ENCODE measurements at places on chromosomes 1 and 21.
A peak's percentile ranks its signal among the peaks of the same experiment; 100 is the strongest.

- H3K27ac ChIP-seq = no peak overlapping the region
- H3K36me3 ChIP-seq = no peaks in the 10 kb centered on the region
- DNase-seq = no peak
- no peak overlapping the region for H3K4me3 ChIP-seq
- H3K27me3 ChIP-seq = no peaks in the 10 kb centered on the region
These were observed 105.3 kb downstream of the RGS2 start for GRCh38 chr1:192914092-192914491.

GRCh38 chr21:32321480-32321879, 22.8 kb downstream of the MRAP start:
- DNase-seq = no peak
- H3K27ac ChIP-seq = no peak overlapping the region
- peaks cover 19% of the 10 kb centered on the region for H3K36me3 ChIP-seq
- no peak overlapping the region for H3K4me3 ChIP-seq

GRCh38 chr1:162937716-162938395, 76.9 kb upstream of the CCDC190 start:
- no peaks in the 10 kb centered on the region for H3K27me3 ChIP-seq
- no peaks in the 10 kb centered on the region for H3K36me3 ChIP-seq
- H3K4me3 ChIP-seq = no peak overlapping the region
- no peak for DNase-seq
- no peaks in the 10 kb centered on the region for H3K4me1 ChIP-seq
- H3K27ac ChIP-seq = no peak overlapping the region

DNA sequence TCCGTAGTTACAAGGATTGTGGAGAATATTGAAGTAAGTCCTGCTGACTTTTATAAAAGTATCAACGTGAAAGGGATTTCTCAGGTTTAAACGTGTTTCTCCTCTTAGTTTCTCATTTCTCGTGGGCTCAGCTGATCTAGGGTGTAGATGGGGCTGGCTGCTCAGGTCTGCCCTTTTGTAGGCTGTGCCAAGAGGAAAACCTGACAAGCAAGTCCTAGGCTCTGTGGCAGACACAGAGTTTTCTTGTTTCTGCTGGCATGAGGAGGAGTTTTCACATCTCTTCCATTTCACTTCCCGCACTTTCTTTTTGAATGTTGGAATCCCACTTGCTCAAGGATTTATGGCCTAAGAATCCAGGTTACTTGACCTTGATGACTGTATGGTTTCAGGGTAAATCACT, 14.8 kb downstream of the VPS13D start:
- H3K4me3 ChIP-seq = no peak overlapping the region
- no peaks in the 10 kb centered on the region for H3K4me1 ChIP-seq
- H3K27me3 ChIP-seq = no peaks in the 10 kb centered on the region
- H3K36me3 ChIP-seq = peaks cover 7% of the 10 kb centered on the region
- peak overlapping the region; percentile 73 for H3K27ac ChIP-seq

GRCh38 chr1:147723691-147724323, 36.6 kb downstream of the GJA5 start:
- no peaks in the 10 kb centered on the region for H3K4me1 ChIP-seq
- DNase-seq = no peak
- H3K27ac ChIP-seq = no peak overlapping the region
- no peak overlapping the region for H3K4me3 ChIP-seq
- no peaks in the 10 kb centered on the region for H3K36me3 ChIP-seq

Measured in breast epithelium (tissue), 4 donors.